ENCODE measurements at places on chromosomes 13 and 19.

- no peak for DNase-seq
Measured at GRCh38 chr13:94464771-94465170, 14.7 kb downstream of the DCT start.

- no peak for DNase-seq
Measured at GRCh38 chr13:109776575-109776974, 9.8 kb downstream of the IRS2 start.

DNA sequence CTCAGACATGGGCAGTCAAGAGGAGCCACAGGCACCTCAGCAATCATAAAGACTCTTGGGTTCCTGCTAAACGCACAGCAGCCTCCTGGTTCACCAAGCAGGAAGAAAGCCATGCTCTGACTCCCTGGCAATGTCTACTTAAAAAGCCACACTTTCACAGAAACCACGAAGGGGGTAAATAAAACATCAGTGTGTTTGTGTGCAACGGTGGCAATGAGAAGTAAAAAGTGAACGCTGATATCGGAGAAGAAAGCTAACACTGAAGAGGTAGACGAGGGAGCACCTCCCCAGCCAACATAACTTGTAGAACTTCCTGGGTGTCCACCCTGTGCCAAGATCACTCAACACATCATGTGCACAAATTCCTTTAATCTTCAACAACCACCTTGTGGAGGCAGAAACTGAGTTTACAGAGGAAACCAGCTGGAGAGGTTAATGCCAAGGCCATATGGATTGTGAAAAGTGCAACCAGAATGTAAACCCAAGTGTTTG, 30.2 kb downstream of the HSPH1 start:
- DNase-seq: no peak

- DNase-seq: no peak
Measured at GRCh38 chr13:74977498-74977897, 504.5 kb downstream of the TBC1D4 start.

GRCh38 chr13:92649140-92649813, 577.3 kb upstream of the GPC6 start:
- no peak for DNase-seq

GRCh38 chr13:110813646-110814624, 100.4 kb downstream of the ING1 start:
- DNase-seq: no peak

- DNase-seq: no peak
Measured at GRCh38 chr19:36136964-36137686, 2.7 kb upstream of the CAPNS1 start.

DNA sequence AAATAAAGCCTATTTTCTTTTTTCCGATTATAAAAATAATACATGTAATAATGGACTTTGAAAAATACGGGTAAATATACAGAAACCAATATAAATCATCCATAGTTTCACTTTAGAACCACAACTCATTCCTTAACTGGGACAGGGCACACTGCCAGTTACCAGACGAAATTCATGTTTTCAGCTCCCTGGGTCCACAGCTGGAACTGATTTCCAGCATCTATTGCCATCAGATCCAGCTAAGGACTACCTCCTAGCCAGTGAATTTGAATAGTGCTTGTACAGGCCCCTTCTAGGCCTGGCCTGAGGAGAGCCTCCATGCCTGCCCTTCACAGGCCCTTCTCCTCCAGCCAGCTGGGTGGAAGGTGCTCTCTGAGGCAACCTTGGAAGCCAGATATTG, 30.0 kb upstream of the ATP12A start:
- DNase-seq: no peak

- peak; percentile 90 for DNase-seq
Measured at GRCh38 chr19:52922841-52923777, at the start of gene ZNF888. Gene ZNF888, minus strand, starts transcription at chr19:52923428. Its CDS starts 5,555 bp downstream, at chr19:52917873.

- DNase-seq: no peak
Measured at GRCh38 chr19:45153339-45154063, 7.3 kb downstream of the NKPD1 start.

- DNase-seq: no peak
Measured at GRCh38 chr13:25902891-25903341, 148.9 kb downstream of the SHISA2 start.

DNA sequence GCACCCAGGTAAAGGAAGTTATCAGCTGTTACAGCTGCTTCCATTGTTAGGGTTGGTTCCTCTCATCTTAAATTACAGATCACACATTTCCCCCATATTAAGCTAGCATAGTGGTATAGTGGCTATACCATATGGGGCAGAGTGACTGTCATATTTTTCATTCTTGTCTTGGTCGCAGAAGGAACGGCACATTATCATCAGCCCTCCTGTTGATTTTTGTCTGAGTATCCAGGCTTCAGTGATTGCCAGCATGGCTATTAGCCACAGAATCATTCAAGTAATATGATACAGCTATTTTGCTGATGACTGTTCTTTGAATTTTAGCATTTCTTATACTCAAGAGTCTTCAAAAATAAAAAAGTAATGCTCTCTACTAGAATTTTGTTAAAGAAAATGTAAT, 240.9 kb downstream of the LIG4 start:
- DNase-seq: no peak

GRCh38 chr13:42189061-42189460, 82.9 kb upstream of the AKAP11 start:
- no peak for DNase-seq

DNA sequence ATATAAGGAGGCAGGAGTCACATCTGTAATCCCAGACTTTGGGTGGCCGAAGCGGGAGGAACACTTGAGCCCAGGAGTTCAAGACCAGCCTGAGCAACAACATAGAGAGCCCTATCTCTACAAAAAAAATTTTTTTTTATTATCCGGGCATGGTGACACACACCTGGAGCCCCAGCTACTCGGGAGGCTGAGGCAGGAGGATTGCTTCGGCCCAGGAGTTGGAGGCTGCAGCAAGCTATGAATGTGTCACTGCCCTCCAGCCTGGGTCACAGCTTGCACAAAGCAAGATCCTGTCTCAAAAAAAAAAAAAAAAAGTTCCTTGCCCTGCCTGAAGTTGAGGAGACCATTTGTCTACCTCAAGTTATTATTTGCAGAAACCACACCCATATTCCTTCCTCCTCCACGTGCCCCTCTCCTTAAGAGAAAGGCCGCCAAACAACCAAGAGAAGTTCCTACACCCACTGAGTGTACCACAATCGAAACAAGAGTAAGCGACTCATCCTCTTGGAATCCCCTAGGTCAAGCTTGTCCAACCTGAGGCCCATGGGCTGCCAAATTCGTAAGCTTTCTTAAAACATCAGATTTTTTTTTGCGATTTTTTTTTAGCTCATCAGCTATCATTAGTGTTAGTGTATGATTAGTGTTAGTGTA, 2.2 kb downstream of the ABCC4 start:
- DNase-seq: no peak

DNA sequence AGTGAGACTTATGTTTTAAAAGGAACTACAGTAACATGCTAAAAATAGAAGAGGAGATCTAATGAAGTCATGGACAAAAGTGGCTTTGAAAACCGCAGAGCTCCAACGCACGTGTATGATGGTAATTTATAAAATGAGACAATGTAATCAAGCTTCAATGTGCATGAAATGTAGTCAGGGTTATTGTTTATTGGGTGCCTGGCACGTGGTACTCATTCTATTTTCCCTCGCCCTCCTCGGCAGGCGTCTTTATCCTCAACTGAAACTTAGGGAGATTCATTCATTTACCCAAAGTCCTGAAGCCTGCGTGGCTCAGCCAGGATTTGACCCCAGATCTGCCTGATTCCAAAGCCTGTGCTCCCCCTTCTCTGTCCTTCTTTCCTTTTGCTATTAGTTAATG, 79.8 kb downstream of the CHST8 start:
- DNase-seq: no peak

DNA sequence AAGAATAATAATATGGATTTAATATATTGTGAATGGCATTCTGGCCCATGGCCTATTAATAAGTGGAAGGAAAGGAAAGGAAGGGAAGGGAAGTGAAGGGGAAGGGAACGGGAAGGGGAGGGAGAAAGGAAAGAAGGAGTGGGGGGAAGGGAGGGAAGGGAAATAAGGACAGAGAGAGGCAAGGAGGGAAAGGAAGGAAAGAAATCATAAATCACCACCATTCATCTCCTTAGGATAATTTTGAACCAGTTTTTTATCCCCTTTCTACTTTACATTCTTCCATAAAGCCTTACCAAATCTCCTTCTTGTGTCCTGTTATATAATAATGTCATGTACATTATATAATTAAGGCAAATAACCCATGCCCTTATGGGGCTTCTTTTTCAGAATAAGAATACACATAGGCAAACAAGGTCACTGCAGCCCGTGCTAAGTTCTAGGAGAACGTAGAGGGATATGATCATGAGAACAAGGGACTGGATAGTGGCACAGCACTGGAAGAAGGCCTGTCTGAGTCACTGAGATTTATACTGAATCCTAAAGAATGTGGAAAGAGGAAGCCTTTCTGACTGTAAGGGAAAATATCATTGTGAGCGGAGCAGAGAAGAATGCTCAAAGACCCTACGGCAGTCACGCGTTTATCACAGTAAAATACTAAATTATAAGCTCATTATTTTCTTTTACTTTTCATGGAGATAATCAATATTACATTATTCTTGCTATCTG, 444.5 kb upstream of the GPC6 start:
- no peak for DNase-seq

DNA sequence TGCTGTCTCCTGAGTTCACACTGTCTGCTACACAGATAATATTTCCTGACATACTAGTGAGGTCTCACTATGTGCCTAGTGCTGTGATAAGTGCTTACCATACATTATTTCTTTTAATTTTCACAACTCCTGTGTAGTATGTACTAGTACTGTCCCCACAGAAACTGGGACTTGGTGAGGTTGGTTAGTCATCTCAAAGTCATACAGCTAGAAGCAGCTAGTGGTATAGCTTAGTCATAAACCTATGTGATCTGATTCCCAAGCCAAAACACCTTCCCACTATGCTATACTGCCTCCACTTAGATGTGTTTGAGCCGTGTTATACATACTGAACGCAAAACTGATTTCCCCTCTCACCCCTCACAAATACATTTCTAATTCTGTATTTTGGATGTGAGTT, 10.5 kb downstream of the MTMR6 start:
- DNase-seq: no peak

- no peak for DNase-seq
Measured at GRCh38 chr13:74461011-74461410, 326.8 kb upstream of the KLF12 start.

DNA sequence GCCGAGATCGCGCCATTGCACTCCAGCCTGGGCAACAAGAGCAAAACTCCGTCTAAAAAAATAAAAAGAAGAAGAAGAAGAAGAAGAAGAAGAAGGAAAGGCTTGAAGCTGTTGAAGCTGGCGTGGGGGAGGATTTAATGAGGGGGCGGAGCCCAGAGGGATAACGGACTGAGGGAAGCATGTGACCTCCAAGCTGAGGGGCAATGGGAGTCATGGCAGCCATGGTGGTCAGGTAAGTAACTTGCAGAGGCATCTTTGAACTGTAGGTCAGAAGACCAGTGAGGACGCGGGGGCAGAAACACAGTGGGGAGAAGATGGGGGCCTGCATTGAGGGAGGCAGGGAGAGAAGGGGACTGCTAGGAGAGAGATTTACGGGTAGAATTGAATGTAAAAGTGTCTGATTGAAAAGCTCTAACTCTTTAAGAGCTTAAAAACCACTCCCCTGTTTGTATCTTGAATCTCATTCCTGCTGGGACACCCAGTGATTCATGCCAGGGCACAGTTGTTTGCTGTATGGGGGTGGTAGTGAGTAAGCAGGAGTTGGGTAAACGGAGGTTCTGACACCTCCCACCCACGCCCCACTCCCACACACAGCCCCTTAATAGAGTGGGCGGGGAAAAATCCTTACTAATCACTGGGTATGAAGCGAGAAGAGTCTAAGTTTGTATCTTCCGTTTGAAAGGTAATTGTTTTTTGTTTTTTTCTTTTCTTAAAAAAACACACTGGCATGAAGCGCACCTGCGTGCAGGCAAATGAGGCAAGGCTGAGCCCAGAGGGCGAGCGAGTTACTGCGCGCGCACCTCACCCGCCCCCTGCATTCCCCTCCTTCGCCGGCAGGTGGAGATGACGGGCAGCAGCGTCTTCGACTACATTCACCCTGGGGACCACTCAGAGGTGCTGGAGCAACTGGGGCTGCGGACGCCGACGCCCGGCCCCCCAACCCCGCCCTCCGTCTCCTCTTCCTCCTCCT, 13.0 kb downstream of the TMEM160 start:
- peak; percentile 87 for DNase-seq

GRCh38 chr13:48571126-48571913, 38.4 kb upstream of the RCBTB2 start:
- no peak for DNase-seq

- DNase-seq: no peak
Measured at GRCh38 chr19:5186293-5187050, 154.1 kb downstream of the PTPRS start.

DNA sequence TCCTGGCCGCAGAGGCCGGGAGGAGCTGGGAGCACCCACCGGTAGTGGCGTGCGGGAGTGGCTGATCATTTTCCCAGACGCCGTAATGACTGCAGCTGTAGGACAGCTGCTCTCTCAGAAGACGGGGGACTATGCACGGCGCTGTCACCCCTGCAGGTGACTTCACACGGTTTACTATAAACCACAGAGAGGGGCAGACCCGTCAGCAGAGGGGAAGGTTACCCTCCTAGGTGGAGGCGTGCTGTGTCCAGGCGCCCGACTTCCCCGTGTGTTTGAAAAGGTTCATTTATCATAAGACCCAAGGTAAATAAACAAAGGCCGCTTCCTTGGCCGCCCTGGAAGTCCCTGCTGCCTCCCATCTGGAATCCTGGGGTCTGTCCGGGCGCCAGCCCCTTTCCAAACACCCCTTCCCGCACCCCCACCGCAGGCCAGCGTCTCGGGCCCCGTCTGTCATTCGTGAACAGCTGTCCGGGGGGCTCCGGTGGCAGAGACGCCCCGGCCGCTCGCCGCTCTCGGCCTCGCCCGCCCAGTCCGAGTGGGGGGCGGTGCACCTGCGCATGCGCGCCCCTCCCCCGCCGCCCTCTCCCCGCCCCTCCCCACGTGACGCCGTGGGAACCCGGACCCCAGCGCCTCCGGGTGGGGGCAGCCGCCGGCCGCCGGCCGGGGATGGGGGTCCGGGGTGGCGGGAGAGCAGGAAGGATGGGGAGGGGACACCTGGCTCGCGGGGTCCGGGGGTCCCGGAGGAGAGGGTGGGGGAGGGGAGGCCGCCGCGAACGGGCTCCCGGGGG, 915 bp downstream of the SHC2 start:
- peak; percentile 77 for DNase-seq

DNA sequence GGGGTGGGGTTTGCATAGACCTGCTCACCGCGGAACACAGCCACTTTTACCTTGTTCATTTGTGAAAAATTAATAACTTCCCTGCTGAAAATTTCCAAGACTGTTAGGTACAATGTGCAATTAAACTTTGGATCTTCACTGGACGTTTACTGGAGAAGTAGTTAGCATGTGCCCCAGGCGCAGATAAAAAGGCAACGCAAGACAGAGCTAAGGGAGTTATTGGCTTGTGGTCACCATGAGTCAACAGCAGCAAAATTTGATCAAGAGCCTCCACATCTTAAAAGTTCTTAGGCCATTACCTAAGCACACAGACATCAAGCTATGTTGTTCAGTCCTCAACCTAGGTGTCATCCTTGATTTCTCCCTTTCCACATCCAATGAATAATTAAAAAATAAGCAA, 257.0 kb downstream of the LHFPL6 start:
- DNase-seq: no peak

GRCh38 chr13:110916301-110917142, 1.7 kb upstream of the ANKRD10 start:
- no peak for DNase-seq

GRCh38 chr13:39607876-39608275, 4.9 kb upstream of the LHFPL6 start:
- no peak for DNase-seq
